ENCODE measurements at places on chromosomes 7 and 10. TPM values are rescaled to one million over a fixed set of nuclear protein-coding genes. Genes with fewer than 3 reads are reported as not detected.

- H3K27ac ChIP-seq = no peak overlapping the region
- peak overlapping the region; percentile 65 for H3K4me3 ChIP-seq
- no peaks in the 10 kb centered on the region for H3K27me3 ChIP-seq
- H3K4me1 ChIP-seq = no peaks in the 10 kb centered on the region
Measured at GRCh38 chr7:64463636-64464375, 99.1 kb downstream of the ZNF680 start.

DNA sequence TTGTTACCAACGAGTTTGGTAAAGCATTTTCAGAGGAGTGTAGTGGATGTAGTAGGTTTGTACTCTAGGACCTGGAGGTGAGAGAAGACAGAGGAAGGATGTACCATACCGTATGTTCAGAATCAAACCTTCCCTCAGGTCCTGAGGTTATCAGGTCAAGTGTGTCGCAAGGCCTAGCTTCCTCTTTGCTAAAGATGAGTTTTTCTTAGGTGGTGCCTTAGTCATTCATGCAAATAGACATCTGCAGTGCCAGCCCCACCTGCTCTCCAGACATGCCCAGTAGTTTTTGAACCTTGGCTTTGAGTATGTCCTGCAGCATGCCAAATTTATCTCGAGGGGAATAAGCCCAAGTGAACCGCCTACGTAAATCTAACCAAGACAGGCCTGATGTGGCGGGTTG is 71.3 kb downstream of the HDAC9 start:
- H3K27me3 ChIP-seq = no peaks in the 10 kb centered on the region
- H3K27ac ChIP-seq = no peak overlapping the region
- DNase-seq = no peak

DNA sequence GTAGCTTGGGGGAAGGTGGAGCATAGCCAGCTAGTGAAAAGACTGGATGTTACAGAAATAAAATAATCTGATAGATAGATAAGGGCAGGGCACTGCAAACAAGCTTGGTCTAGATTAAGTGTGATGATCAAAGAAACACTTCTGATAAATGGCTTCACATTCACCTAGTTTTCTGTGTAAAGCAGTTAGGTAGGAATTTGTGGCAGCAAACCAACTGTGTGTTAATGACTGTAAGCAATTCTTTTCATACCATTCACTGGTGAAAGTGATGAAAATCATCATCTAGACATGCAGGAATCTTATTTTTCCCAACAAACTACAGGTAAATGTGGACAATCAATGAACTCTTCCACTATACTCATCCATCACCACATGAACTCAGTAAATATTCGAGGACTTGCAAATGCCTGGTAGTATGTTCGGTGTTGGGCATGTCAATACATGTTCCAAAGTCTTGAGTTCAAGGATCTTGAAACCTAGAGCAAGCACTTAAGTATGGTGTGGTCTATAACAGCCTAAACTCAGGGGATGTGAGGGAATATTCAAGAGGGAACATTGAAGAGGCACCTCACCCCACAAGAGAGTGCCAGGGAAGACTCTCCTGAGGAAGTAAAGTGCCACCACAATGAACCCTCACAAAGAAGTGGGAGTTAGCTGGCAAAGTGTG is 20.5 kb downstream of the PON3 start:
- H3K4me1 ChIP-seq = no peaks in the 10 kb centered on the region
- H3K27me3 ChIP-seq = peaks cover 12% of the 10 kb centered on the region
- H3K36me3 ChIP-seq = peaks cover 4% of the 10 kb centered on the region
- no peak for DNase-seq
- no peak overlapping the region for H3K4me3 ChIP-seq
- H3K27ac ChIP-seq = no peak overlapping the region

DNA sequence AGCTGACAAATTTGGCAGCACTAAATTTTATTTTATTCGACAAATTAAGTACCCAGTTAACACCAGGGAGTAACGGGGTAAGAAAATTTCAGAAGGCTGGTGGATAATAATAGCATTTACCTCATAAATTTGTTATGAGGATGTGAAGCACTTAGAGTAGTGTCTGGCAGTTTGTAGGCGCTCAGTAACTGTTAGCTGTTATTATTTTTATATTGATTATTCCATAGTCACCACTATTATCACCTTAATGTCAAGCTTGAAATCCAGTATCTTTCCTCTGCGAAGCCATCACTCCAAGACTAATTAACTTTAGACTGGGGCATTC is 563 bp upstream of the COA1 start:
- peak overlapping the region; percentile 85 for H3K27ac ChIP-seq
- DNase-seq = no peak
- H3K4me3 ChIP-seq = peak overlapping the region; percentile 94
- H3K4me1 ChIP-seq = peaks cover 58% of the 10 kb centered on the region
- H3K27me3 ChIP-seq = no peaks in the 10 kb centered on the region

DNA sequence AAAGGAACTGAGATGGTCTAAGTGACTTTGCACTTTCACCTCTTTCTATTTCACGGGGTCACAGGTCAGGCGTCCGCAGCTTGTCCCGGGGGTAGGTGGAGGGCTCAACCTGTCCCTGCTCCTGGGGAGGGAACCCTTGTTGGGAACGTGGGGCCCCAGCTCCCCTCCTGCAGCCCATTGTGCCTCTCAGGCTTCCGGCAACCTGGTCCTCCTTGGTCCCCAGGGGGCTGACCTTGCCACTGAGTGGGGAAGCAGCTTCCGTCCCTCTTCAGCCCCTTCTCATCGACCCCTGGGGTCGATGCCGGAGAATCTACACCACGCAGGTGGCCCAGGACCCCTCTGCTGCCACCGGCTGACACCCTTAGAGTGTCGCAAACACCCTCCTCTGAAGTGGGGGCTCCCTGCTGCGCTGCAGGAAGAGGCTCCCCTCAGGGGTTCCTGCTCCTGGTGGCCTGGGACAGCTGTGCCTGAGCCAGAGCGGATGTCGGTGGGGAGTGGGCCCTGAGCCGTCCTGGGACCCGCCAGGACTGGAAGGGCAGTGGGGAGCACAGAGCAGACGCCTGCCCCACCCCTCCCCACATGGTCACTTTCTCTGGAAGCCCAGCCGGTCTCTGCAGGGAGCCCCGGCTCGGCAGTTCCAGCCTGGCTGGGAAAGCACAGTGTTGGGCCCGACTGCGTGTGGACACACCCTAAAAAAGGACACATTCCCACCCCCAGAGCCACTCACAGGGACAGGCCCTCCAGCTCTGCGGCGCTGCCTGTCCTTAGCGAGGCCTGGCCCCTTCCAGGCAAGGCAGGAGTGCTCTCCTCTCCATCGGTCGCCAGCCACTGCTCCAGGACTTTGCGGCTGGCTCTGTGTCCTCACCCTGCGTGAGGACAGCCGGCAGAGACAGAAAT is 357.5 kb upstream of the SHH start:
- H3K27ac ChIP-seq = no peak overlapping the region
- H3K27me3 ChIP-seq = peaks cover 17% of the 10 kb centered on the region
- no peak for DNase-seq
- no peak overlapping the region for H3K4me3 ChIP-seq
- H3K36me3 ChIP-seq = no peaks in the 10 kb centered on the region
- no peaks in the 10 kb centered on the region for H3K4me1 ChIP-seq

- no peaks in the 10 kb centered on the region for H3K36me3 ChIP-seq
- DNase-seq = no peak
Measured at GRCh38 chr7:103524042-103524907, 78.3 kb upstream of the SLC26A5 start.

GRCh38 chr7:76304888-76305375 is 2.5 kb downstream of the HSPB1 start:
- peaks cover 2% of the 10 kb centered on the region for H3K36me3 ChIP-seq
- H3K27ac ChIP-seq = no peak overlapping the region
- peak overlapping the region; percentile 97 for H3K4me3 ChIP-seq
- H3K27me3 ChIP-seq = peaks cover 6% of the 10 kb centered on the region
- peaks cover 23% of the 10 kb centered on the region for H3K4me1 ChIP-seq
- no peak for DNase-seq

- DNase-seq = no peak
- H3K36me3 ChIP-seq = no peaks in the 10 kb centered on the region
- no peaks in the 10 kb centered on the region for H3K27me3 ChIP-seq
- no peak overlapping the region for H3K4me3 ChIP-seq
- H3K27ac ChIP-seq = no peak overlapping the region
Measured at GRCh38 chr7:125675640-125676039, 746.0 kb upstream of the POT1 start.

GRCh38 chr7:10412422-10413019 is 561.2 kb upstream of the PHF14 start:
- H3K4me3 ChIP-seq = no peak overlapping the region
- no peaks in the 10 kb centered on the region for H3K36me3 ChIP-seq
- H3K27me3 ChIP-seq = no peaks in the 10 kb centered on the region
- no peaks in the 10 kb centered on the region for H3K4me1 ChIP-seq
- DNase-seq = no peak

GRCh38 chr10:43765516-43765915 is 116.8 kb upstream of the ZNF32 start:
- H3K27ac ChIP-seq = peak overlapping the region; percentile 45
- no peaks in the 10 kb centered on the region for H3K36me3 ChIP-seq
- H3K27me3 ChIP-seq = no peaks in the 10 kb centered on the region
- DNase-seq = no peak
- no peaks in the 10 kb centered on the region for H3K4me1 ChIP-seq
- no peak overlapping the region for H3K4me3 ChIP-seq

DNA sequence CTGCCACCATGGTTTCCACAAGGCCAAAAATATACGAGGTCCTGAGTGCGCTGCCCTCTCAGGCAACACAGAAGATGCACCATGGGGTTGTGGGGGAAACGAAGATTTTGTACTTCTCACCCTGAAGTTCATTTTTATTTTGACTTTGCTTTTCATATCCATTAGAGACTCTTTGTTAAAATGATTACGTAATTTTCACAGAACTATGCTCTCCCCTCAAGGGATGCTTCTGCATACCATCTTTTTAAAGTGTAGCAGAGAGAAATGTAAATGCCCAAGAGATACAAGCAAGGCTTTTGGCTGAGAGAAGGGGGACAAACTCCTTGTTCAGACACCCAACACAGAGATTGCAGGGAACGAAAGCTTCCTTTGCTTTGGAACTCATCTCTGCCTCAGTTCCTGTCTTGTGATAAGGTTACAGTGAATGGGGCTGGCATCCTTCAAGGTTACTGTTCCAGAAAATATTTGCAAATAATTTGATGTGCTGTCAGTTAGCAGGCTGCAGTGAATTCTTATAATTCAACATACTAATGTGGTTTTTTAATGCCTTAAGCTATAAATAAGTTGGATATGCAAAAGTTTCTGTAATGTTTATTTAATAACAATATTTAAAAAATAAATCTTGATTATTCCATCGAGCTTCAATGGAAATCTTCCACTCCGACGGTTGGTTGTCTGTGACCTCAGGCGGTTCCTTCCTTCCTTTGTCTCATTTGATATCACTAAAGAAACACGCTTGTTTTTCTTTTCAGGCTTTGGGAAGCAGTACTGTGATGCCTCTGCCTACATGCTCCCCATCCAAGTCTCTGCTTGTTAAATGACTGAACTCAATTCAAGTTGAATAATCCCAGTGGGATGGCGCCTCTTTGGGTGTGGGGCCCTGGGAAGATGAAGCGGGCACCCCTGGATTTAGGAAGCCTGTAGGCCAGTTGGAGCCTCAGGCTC is 209.3 kb upstream of the CTBP2 start:
- no peaks in the 10 kb centered on the region for H3K36me3 ChIP-seq
- H3K27me3 ChIP-seq = no peaks in the 10 kb centered on the region
- H3K27ac ChIP-seq = no peak overlapping the region
- H3K4me1 ChIP-seq = no peaks in the 10 kb centered on the region
- DNase-seq = no peak

The BAZ1B gene
- total RNA-seq = 94.5 TPM

The ITGA8 gene
- total RNA-seq = not detected

The EPO gene
- not detected for total RNA-seq

The OR2A1 gene
- total RNA-seq = not detected

The ECD gene
- total RNA-seq = 32.8 TPM

The MMP21 gene
- not detected for total RNA-seq

The SHH gene
- total RNA-seq = 0.05 TPM

The DGKI gene
- 17.8 TPM for total RNA-seq

The SDK1 gene
- total RNA-seq = 6.3 TPM

The LIPK gene
- total RNA-seq = not detected

The CPED1 gene
- not detected for total RNA-seq

The EBLN1 gene
- total RNA-seq = not detected
